Adipocyte (in vitro differentiated cells): ENCODE measurements at places on chromosomes 3 and 15.

GRCh38 chr15:58165661-58166060 is 27.5 kb downstream of the AQP9 start:
- peak; percentile 64 for DNase-seq

- DNase-seq, result no peak
These were observed 54.5 kb downstream of the ALDH1A2 start for GRCh38 chr15:58010983-58011382.

- peak; percentile 88 for DNase-seq
These were observed 619.2 kb downstream of the DIPK2A start for GRCh38 chr3:144590854-144591253.

DNA sequence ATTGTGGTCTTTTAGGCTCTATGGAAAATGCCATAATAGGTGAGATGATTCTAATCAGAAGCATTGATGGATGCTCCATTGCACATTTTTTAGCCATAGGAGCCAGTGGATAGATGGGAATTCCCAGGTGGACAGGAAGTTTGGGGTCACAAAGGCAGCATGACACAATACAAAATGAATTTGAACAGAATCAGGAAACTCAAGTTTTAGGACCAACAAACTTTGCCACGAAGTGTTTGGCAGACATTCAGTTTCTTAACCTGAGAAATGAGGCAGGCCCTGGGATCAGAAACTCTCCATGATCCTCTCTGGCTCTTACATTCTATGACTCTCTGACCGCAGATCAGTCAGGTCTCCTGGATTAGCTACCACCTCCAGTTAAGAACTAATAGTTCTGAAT is 275.4 kb downstream of the TIGIT start:
- no peak for DNase-seq

GRCh38 chr3:157816896-157817295 is 289.3 kb downstream of the SHOX2 start:
- no peak for DNase-seq
